CMK (cell line): ENCODE measurements at places on chromosomes 4 and X.
A peak's percentile ranks its signal among the peaks of the same experiment; 100 is the strongest.

GRCh38 chr4:855880-856224 lies 29.9 kb upstream of the CPLX1 start:
- no peak for DNase-seq

DNA sequence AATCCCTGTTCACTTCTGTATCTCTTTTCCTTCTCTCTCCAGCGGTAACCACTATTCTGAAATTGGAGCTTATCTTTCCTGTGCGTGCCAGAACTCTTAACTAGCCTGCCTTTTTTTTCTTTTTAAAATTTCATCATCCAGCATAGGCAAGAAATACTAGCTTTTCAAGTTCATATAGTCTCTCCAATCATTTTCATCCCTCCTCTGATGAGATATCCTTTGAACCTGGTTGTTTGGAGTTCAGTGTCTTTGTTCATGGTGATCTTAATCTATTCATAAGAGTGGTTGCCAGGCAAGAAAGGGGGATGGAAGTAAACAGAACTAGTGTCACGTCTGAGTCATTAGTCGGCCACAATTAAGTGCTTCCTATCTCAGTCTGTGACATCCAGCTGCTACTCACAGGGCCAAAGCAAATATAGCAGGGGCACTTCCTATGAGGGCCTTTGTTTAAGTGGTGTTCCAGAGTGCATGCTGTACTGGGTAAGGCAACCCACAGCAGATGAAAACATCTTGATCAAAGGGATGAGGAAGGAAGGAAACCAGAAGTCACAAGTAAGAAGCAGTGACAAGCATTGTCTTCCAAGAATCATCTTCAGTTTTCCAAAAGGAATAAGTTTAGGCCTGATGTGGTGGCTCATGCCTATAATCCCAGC lies 56.4 kb upstream of the XIAP start:
- peak; percentile 89 for DNase-seq

- no peak for DNase-seq
Observed at GRCh38 chr4:174665799-174666198, 143.5 kb upstream of the HPGD start.

- no peak for DNase-seq
Observed at GRCh38 chrX:143017272-143017671, 8.5 kb upstream of the SPANXN4 start.

- no peak for DNase-seq
Observed at GRCh38 chr4:76995776-76996175, 46.2 kb downstream of the SEPTIN11 start.

- DNase-seq: no peak
Observed at GRCh38 chrX:153875391-153876111, 10.4 kb downstream of the L1CAM start.

GRCh38 chrX:13938829-13939530 lies 90.7 kb downstream of the GEMIN8 start:
- DNase-seq: no peak

DNA sequence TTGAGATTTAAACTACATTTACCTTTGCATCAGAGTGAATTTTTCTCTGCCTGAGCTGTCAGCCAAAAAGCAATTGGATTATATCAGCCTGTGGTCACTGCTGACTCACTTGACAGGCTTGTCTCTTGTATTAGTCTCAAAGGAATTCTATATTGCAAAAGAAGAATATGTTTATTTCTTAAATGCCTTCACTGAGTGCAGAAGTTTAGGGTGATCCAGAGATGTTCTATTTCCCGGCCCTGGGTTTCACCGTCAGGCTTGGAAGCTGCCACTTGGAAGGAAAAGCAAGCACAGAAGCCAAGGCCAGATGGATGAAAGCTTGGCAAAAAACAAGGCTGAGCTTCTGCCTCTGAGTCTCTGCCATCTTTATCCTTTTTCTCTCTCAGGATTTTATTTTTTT lies 80.9 kb downstream of the FAM114A1 start:
- DNase-seq: no peak

GRCh38 chr4:66574145-66574978 lies 904.1 kb upstream of the EPHA5 start:
- DNase-seq: no peak

DNA sequence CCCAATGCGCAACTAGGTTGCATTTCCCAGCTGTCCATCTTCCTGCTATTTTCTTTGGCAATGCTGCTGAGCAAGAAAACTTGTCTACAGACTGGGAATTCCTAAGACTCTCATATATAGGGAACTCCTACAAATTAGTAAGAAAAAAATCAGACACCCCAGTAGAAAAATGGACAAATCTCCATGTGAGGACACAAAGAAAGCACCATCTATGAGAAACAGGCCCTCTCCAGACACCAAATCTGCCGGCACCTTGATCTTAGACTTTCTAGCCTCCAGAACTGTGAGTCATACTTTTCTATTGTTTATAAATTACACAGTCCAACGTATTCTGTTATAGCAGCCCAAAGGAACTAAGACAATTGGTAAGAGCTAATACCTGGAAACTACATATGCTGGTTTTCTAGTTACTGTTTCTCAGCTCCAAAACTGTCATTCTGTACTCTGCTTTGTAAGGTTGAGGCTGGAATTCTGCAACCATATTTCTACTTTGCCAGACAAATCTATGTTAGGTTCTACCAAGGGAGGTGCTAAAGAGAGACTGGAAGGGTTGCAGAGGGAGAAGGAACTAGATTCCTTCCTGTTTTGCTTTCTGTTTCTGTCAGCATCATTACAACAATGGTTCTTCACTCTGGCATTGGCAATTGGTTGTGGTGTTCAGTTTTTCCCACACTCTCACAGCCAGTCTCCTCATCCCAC lies 35.7 kb upstream of the FAM241A start:
- DNase-seq: no peak

DNA sequence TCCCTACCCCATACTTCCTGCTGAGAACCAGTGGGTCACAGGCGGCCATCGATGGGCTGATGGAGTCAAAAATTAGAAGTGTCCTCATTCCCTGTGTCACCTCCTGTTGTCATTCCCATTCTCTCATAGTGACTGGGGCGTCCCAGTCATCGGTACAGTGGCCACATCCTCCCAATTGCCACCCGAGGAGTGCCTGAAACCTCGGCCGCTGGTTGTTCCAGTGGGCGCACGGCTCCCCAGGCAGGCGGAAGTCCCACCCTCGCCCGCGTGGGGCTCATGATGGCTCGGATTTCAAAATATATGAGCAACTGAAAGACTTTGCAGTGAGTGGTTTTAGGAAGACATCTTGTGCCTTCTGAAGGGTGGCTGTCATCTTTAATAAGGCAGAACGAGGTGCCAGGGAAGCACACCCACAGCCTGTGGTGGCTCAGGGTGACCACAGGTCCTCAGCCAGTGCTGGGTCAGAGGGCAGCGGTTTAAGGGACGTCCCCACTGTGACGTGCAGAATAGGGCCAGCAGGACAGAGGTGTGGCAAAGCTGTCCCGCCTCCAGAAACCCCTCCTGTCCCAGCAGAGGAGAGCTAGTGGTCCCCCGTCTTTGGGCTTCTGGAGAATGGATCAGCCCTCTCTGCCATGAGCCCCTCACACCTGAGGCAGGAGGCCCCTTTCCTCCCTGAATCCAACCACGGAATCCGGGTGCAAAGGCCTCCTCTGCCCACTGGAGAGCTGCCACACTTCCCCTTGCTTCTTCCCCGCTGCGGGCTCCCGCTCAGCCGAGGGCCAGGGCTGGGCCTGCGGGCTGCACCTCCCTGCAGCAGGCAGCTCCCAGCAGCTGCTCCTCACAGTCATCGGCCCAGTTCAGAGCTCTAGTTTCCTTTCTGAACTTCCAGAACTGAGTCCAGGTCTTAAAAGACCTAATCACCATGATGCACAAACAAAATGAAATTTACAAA lies 90.4 kb downstream of the ABLIM2 start:
- no peak for DNase-seq

DNA sequence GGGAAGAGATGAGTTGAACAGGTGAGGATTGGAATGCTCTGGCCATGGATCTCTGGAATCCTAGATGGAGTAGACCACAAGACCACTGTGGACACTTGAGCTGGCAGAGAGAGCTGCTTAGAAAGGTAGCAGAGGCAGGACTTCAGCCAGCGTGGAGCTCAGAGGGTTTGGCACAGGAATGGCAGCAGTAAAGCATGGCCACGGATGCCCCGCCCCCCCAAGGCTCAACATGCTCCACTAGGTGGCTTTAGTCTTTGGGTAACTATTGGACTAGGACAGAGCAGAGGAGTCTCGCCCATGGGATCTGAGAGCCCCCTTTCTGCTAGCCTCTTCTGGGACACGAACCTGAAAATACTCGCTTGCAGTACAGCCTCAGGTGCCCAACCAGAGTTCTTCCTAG lies 150.1 kb upstream of the NEIL3 start:
- no peak for DNase-seq

GRCh38 chr4:8355864-8356565 lies 84.5 kb downstream of the ACOX3 start:
- DNase-seq: no peak

DNA sequence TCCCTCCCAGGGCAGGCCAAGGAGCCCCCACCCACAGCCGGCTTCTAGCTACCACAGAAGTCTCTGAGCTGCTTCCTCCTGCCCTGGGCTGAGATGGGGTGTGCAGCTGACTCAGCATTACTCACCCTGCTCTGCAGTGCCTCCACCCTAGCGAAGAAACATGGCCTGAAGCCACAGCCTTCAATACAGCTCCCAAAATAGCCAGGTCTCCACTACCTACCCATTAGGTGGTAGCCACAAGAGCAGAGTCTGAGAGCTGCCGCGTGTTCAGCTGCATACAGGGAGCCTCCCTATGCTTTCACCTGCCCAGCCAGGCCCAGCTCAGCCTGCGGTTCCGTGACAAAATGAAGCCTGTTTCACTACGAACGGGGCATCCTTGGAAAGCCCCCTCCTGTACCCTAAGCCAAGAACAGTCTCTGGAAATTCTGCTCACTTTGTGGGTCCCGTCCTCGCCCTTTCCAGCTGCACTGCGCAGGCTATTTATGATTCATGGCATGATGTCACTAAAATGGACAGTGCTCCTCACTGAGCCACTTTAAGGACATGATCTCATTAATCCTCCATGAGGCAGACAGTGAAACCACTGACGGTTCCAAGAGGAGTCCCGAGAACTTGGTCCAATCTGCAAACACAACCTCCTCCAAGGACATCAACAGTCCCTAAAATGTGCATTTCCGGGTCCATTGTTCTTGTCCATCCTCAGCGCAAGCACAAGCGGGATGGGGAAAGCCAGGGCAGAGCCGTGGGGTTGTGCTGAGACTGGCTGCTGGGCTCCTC lies 20.2 kb downstream of the WDR1 start:
- peak; percentile 39 for DNase-seq

GRCh38 chrX:118839334-118839958 lies 15.8 kb downstream of the ZCCHC12 start:
- DNase-seq: no peak

DNA sequence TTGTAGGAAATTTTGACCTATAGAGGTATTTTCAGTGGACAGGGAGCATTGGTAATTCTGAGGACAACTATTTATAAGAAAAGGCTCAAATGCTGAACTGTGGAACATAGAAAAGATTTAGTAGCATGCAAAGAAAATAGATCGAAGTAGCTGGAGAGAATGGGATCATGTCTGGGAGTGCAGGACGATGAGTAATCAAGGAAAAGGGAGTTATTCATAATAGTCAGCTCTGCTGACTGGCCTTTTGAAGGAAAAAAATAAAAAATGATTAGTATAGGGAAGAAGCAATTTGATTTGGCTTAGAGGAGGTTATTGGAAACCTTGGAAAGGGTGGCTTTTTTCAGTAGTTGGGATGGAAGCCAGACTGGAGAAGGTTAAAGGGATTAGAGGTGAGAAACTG lies 22.9 kb upstream of the ANK2 start:
- DNase-seq: no peak

GRCh38 chrX:106302304-106302703 lies 134.2 kb downstream of the PWWP3B start:
- DNase-seq: no peak

DNA sequence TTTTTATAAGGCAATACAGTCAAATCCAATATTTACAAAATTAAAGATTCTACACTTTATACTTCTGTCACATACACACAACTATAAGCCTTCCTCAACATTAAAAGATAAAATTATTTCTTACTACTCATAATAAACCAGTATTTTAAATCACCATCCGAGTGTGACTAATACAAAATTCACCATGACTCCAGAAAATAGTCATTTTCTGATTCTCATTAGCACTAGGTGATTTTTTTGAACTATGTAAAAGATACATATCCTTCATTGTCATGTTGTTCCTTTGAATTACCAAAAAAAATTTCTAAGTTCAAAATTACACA lies 646 bp upstream of the SLC7A11 start:
- DNase-seq: no peak

DNA sequence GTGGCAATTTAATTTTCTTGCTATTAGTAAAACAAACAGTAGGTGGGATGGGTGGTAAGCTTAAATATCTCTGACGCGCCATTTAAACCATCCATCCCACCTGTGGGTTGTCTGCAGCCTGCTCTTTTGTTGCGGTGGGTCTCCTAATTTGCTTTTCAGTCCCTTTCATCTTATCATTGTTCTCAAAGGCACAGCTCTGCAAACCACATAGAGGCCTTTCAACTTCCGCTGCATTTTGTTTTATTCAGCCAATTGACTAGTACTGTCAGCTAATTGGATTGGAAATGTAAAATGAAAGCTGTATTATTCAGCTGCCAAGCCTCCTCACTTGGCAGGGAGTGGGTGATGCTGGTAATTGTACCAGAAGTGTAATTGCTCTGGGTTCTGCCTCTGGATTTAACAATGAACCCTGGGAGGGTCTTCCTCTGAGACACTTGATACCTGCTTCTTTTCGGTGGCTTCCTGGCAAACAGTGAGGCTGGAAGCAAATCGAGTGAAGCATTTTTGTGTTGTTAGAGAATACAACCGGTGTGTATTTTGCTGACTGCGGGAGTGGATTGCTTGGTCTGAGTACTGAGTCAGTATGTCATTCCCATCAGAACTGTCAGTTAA lies 165.6 kb downstream of the FRAS1 start:
- no peak for DNase-seq

DNA sequence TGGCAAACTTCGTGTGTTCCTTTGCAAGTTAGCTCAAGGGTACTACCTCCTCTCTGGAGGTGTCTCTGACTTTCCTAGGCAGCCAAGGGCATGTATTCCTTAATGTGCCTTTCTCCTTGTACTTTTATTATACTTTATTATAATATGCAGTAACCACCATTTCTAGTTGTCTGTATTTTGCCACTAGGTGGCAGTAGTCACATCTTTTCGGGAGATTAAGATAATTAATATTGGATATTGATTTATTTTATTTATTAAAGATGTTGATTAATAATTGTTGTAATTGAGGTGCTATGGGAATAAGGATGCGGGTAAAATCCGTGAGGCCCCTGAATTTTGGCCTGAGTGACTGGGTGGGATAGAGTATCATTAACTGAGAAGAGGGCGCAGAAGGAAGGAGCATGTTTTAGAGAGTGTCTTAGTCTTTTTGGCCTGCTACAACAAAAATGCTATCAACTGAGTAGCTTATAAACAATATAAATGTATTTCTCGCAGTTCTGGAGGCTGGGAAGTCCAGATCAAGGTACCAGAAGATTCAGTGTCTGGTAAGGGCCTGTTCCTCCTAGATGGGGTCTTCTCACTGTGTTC lies 153.3 kb downstream of the TMEM164 start:
- DNase-seq: no peak
